ENCODE measurements at places on chromosomes 5 and 9.

DNA sequence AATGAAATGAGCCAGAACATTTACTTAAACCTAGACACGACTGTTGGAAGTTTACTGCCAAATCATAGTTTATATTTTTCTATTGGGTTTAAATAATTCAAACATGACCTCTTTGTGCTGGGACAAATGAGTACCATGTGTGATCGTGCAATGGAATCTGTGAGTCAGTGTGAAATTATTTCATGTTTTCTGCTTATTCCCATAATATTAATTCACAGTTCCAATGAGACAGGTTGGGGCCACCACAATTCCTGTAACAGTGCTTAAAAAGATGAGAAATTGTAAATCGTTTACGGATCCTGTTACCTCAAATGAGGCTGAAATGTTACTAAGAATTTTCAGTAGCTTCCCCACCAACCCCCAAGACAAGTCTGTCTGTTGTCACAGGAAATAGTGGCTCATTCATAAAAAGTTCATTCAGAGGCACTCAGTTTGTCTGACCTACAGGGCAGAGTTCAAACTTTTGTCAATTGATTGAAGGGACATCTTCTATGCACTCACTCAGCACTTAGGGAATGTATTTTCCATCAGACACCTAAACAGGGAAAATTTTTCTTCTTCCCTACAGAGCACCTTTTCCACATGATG lies 563.9 kb upstream of the ADAMTS16 start:
- no peak for DNase-seq

- DNase-seq: no peak
These were observed 38.4 kb downstream of the NACC2 start for GRCh38 chr9:136056546-136057235.

DNA sequence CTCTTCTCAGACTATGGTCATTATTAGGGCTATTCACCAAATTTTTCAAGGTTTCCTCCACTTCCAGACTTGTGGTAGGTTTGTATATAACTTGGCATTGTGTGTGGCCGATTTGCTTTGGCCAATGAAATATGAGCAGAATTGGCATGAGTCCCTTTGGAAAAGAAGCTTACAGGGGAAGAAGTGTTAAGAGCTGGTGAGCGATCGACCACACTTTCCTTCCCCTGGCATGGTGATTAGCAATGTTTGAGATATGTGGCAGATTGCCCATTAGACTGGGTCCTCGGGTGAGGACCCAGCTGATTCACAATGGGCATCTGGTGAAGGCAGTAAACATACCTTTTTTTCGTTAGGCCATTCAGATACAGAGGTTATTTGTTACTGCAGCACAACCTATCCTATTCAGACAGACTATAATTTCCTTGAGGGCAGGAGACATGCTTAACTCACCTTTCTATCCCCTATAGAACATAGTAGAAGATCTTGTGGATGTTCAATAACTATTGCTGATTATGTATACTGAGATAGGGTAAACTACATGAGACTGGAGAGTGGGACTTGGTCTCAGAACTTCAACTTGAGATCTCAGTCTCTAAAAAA lies 62.8 kb upstream of the KLF9 start:
- DNase-seq: no peak

DNA sequence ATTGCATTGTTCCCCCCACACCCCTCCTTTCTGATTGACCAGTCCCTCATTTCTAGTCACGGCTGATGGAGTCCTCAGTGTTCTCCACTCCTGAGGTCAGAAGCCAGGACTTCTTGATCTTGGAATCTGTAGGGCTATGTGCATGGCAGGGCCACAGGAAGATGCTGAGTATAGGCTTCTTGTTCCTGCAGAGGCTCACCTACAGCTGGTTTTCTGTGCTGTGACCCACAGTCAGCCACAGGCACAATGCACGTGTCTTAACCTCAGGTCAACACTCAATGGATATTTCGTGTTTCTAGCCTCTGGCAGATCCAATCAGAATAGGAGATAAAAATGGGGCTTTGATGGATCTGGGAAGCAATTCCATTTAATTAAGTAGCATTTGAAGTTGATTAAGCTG lies 14.3 kb upstream of the CXCL14 start:
- no peak for DNase-seq

GRCh38 chr9:14097666-14098415 lies 216.1 kb downstream of the NFIB start:
- no peak for DNase-seq

Measured in stimulated activated CD4-positive, alpha-beta T cell treated with anti-CD3 and anti-CD28 coated beads, Interleukin-15, amount 100 ng/mL, for 48 hours (primary cell).